ENCODE measurements at places on chromosomes 16 and 17.

DNA sequence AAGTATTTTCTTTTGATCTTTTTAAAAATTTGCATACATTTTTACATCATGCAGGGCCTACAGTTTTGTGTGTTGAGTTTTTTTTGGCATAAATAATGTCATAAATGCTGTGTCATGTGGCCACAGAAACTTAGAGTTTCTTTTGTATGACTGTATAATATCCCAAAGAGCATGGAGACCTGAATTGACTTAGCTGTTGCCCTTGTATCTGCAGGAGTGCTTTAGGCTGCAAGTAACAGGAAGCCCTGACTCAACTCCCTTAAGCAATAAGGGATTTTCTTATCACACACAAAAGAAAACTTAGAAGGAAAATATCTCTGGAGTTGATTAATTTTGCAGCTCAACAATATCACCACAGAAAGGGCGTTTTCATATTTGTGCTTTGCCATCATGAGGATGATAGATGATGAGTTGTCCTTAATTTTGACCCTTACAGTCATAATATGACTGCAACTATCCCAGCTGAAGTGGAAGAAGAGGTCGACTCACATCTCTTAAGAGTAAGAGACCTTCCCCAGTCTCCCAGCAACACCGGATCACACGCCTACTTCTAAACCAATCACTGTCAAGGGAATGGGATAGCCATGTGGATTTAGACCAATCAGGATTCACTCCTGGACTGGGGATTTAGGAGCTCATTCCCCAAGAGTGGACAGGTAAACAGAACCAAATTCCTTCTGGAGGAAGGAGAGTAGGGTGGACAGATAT, 138.9 kb downstream of the GSG1L start:
- DNase-seq, result no peak

- DNase-seq, result no peak
Observed at GRCh38 chr17:64787255-64787920, 125.3 kb upstream of the SMURF2 start.

DNA sequence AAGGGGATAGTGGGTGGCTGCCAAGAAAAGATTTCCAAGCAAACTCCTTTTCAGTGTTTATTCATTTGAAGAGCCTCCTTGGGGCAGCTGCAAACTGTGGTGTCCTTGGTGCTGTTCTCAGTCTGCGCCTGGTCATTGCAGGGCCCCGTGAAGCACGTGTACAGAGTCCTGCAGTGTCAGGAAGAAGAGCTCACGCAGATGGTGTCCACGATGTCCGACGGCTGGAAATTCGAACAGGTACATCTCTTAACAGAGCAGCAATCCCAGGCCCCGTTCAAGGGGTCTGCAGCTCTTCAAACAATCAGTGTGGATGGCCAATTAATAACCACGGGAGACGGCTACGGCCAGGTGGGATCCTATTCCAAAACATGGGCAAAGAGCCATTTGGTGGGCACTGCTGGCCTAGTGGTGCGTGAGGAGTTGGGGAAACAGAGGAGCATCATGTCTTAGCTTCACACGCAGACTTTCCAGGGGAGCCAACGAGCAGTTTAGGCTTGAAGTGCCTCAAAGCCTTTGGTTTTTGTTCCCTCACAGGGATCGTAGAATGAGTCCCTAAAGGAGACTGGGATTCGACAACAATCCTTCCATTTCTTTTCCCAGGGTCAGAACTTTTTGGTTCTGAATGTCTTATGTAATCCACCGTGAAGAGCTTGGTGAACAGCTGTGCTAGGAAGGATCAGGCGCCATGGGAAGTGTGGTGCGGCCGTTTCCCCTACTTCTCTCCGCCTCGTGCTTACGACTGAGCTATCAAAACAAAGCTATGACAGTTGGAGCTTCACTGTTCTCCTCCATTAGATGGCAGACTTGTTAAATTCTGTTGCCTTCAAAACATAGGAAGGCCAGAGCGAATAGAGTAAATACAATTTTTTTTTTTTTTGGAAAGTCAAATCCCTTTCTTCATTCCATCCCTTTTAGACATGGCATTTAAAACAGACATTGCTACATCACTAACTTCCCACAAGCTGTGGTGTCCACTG, 12.6 kb downstream of the KCTD2 start:
- DNase-seq, result peak; percentile 64

GRCh38 chr16:2919511-2920255, 8.0 kb downstream of the FLYWCH1 start:
- peak; percentile 74 for DNase-seq

DNA sequence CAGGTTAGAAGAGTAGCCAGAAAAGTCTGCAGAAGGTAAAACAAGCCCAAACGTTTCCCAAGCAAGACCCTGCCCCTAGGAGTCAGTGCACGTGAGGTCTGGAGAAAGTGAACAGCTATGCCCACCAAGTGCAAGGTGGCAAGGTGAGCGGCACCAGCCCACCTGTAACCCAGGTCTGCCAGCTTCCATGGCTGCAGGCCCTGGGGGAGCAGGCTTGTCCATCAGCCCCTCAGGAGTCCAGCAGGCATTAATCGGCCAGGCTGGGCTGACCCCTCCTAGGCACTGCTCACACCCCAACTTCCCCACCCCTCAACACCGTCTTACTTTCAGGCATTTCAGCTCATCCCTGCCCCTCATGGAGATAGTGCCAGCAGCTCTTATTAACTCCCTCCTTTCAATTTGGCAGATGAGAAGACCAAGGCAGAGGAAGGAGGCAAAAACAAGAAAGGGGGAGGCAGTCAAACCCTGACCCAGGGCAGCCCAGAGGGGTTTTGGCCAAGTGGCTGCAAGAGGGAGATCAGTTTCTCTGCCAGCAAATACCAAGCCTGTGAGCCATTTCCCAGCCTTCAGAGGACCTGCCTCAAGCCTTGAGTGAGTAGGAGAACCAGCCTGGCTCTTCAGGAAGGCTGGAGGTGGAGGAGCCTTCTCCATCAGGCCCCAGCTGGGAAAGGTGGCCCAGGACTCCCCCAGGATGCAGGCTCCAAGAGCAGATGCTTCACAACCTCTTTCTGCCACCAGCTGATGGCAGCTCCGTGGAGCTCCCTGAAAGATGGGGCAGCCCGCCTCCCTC, 14.7 kb downstream of the BEAN1 start:
- no peak for DNase-seq

- no peak for DNase-seq
Observed at GRCh38 chr16:77271532-77272426, 72.6 kb downstream of the SYCE1L start.

- DNase-seq, result no peak
Observed at GRCh38 chr17:1506649-1507267, 9.7 kb downstream of the INPP5K start.

GRCh38 chr17:17824119-17824782, 12.5 kb downstream of the SREBF1 start:
- no peak for DNase-seq

DNA sequence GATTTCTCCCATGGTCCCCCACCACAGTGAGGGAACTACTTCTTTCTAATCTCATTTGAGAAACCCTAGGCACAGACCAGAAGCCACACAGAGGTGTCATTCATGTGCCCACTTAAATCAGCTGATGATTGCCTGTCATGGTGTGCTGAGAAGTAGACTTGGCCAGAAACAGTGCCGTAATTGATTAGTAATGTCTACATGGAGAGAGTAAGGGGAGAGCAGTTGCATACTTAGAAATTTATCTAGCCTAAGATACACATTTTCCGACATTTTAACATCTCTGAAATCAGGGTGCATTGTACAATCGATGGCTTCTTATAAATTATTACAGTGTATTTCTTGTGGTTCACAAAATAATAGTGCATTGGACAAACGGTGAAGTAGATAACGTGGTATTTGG, 271.8 kb downstream of the IRF8 start:
- no peak for DNase-seq

DNA sequence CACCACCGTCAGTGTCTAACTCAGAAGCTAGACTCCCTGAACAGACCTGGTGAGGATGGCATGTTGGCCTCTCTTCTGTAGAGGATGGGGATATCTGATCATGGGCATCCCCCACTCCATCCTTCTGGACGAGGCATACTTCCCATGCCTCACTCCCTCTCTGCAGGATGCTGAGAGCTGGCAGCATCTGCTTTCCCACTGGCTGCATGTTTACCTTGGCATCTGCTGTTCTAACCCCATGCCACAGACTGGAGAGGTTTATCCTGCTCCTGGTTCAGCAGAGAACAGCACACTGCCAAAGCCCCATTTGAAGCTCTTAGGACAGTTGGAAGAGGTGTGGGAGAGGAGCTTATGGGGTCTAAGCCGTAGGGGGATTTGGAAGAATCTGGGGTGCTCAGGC, 46.0 kb downstream of the YPEL2 start:
- no peak for DNase-seq

DNA sequence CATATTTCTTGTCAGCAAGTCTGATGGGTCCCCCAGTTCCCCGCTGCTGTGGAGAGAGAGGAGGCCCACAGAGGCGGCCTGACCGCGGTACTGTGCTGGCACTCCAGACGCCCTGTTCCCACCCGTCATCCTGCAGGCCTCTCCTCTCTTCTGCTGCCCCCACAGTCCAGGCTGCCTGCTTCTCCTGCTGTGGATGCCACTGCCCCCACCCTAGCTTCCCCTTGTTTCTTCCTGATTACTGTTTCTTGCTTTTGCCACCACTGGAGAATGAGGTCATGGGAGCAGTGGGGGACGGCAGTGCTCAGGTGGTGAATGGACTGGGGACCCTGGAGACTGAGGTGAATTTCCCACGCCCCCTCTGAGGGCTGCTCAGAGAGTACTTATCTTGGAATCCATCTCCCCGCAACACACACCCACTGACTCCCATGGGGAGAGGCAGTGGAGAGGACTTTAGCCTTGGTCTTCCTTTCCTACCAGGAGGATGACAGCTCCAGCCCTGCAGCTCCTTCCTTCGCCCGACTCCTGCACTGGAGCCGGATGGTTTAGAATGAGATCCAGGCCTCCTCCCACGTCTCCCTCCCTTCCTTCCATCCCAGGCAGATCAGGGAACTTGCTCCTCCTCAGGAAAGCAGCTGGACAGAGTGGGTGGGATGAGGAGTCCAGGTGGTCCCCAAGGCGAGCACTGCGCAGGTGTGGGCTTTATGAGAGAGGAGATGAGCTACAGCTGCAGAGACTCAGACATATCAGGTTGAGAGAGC, 60.4 kb downstream of the PLXDC1 start:
- no peak for DNase-seq

- no peak for DNase-seq
Observed at GRCh38 chr16:51137097-51137496, 14.0 kb downstream of the SALL1 start.

DNA sequence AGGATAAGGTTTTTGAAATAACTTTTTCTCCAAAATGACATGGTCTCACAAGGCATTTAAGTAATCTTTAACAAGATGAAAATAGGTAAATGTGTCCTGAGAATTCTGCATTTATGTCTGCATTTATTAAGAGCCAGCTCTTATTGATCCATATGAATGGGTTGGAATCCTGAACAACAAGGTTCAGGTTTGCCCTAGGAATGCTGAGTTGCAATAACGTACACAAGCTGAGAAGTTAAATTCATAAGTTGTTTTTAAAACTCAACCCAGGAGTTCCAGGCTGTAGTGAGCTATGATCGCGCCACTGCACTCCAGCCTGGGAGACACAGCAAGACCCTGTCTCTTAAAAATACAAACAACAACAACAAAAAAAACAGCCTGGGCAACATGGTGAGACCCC, 28.1 kb downstream of the GLG1 start:
- DNase-seq, result no peak

Data from ACHN (cell line).